ENCODE measurements at places on chromosomes 3 and 15.
A peak's percentile ranks its signal among the peaks of the same experiment; 100 is the strongest.

DNA sequence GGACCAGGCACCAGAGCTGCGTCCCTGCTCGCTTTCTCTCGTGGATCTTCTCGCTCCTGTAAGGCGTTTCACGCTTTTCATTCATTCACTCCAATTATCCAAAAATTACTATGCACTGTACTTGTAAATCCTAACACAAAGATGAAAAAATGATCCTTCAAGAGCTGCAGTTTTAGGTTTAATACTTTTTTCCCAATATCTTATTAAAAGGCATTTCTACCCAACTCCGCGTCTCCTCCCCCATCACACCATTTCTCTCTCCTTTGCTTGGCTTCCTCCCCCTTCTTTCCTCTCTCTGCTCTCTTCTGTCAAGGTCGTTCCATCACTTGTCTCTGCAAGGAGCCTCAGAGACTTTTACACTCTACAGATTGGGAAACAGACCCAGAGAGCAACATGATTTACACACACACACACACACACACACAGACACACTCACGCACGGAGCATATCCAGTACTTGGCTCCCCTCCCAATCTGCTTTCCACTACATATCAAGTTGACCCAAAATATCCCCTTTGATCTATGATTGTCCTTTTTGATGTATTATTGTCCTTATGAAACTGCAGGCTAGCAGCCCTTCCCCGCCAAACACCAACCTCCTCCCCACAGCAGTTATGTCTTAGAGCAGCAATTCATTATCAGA, 479 bp upstream of the CLDN1 start:
- DNase-seq = no peak

GRCh38 chr3:109392293-109392692, 54.9 kb upstream of the DPPA4 start:
- DNase-seq = no peak

DNA sequence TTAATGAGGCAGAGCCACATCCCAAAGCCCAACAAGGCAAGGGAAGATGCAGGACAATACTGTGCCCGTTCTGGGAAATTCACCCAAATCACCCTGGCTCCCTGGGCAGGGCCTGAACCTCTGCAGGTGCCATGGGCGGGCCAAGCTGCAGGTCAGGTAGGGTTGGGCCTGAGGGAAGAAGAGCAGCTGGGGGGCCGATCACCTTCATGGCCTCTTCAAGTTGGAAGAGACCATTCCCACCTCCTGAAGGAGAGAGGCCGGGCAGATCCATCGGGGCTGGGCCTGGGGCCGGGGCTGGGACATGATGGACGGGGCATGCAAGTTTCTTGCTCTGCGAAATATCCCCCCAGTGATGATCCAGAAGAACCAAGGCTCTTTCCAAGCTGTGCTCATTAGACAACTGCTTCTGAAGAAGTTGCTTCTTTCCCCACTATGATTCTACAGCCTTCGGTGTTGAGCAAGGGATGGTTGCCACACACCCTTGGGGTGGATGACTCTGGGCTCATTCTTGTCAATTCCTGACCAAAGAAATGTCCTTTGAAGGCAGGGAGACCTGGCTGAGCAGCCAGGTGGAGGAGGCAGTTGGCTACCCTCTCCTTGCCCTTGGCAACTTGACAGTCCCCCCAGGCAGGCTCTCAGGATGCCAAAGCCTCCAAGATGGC, 38.2 kb downstream of the KLHL25 start:
- no peak for DNase-seq

DNA sequence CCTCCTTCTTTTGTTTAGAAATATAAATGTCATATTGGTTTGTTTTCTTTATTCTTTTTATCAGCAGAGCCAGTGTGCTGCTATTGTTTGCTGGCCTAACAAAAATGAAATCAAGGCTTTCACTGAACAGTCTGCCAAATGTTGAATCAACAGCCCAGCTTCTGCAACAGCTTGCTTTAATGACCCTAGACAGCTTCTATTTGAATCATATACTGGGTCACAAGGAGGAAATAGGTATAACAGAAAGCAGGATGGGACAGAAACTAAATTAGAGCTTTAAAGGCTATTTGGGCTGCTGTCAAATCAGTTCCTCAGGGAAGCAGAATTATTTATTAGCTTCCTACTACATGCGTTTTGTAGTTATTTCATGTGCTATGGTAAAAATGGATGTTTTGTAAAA, 12.1 kb upstream of the DNAJC13 start:
- no peak for DNase-seq

DNA sequence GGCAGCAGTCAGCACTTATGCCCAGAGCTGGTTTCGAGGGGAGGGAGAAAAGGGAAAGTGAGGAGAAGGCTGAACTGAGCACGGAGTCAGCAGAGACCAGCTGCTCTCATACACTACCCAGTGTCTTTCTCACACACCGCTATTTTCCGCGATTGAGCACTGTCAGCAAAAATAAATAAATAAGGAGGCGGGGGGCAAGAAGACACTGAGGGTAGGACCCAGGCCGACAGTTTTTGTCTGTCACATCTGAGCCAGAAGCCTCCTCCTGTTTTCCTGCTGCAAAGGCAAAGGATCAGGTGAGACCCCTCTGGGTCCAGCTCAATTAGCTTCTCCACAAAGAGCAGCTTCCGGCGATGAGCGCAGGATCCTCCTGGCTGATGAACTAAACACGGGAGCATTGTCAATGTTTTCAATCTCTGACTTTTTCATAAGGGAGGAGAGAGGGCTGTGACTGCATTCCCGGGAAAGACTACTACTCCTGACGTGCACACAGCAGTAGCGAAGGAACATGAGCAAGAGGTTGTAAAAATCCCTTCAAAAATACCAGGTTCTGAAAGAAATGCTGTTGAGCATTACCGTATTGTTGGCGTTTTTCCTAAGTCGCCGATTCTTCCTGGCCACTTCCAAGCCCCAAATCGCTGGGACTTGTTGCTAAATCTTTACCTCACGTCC, 1.3 kb downstream of the FRMD5 start:
- DNase-seq = peak; percentile 22

DNA sequence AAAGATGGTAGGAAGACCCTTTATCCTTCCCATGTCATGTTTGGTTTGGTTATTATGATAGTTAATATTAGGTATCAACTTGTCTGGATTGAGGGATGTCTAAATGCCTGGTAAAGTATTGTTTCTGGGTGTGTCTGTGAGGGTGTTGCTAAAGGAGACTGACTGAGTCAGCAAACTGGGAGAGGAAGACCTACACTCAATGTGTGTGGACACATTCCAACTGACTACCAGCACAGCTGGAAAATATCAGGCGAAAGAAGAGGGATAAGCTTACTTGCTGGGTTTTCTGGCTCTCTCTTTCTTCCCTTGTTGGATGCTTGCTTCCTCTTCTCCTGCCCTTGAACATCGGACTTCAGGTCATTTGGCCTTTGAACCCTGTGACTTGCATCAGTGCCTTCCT, 1227.6 kb upstream of the EPHA6 start:
- no peak for DNase-seq

- DNase-seq = no peak
Measured at GRCh38 chr3:116267116-116267515, 178.2 kb downstream of the LSAMP start.

- no peak for DNase-seq
Measured at GRCh38 chr15:91183596-91183995, 83.5 kb downstream of the SV2B start.

DNA sequence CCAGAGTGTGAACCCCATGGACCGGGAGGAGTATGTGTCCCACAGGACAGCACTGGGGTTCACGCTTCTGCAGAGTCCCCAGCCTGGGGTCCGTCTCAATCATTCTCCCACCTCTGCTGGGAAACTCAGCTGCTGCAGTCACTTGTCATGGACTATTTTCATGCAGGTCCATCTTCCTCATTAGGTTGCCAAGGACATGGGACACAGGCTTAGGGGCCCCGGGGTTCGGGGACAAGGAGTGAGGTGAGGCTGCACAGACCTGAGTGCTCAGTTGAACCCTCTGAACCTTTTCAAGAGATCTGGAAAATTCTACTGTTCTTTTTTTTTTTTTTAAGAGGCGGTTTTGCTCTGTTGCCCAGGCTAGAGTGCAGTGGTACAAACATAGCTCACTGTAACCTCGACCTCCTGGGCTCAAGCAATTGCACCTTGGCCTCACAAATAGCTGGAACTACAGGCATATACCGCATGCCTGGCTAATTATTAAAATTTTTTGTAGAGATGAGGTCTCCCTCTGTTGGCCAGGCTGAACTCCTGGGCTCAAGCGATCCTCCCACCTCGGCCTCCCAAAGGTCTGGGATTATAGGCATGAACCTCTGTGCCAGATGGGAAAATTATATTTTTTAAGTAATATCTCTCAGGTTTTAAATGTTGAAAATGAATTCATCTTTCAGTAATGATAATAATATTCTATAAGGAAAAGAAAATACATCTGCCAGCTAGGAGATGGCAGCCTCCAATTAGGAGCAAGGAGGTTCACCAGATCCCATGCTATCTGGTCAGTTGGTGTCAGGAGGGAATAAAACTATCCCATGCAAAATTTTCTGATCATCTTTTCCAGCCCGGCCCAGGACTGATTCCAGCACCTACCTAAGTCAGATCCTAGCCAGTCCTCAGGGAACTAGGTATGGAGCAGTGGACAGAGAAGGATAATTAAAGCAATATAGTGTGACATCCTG, 45.2 kb downstream of the RPN1 start:
- no peak for DNase-seq

- DNase-seq = no peak
Measured at GRCh38 chr15:63015618-63016017, 26.9 kb upstream of the TPM1 start.

Measured in WTC11 (cell line).